ENCODE measurements at places on chromosomes 5 and 9.
A peak's percentile ranks its signal among the peaks of the same experiment; 100 is the strongest.

- ATAC-seq: no peak
These were observed 256.7 kb downstream of the CDH12 start for GRCh38 chr5:22596404-22596970.

DNA sequence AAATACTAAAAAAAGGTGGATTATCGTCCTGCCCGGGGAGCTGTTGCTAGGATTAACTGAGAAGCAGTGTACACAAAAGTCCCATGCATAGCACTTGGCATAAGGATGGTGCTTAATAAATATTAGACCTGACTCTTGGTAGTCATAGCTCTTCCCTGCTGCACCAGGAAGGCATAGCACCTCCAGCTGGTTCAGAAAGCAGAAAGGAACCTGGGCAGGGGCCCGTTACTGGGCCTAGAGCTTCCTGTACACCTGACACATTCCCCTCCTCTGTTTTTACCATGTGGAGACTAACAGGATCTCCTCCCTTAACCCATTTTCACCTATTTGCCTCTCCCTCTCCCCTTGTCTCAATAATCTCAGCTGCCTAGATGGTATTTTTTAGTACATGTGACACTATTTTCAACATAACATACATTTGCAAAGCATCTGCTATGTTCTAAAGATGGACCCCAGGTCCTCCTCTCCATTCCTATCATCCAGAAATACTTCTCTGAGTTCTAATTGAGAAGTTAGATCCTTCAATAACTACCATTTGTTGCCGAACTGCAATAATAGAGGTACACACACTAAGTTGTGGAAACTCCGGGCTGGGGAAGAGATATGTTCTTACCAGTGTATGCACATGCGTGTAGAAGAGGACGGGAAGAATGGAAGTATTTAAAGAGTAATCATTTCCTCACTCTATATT, 3.2 kb upstream of the ANP32B start:
- no peak for ATAC-seq

DNA sequence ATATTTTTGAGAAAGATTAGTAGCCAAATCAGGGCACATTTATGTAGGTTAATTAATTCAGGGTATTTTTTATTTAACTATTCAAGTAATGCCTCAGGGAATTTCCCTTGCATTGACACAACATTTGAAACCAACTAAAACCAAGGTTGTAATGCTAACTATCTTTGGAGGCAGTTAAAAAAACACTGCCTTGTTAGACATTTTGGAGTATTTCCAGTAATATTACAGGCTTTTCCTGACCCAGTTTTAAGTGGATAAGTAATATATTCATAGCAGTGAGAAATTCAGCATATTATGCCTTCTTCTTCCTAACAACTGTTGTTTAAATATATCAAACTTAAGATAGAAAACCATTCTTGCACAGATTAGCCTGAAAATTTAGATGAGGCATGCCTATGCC, 175.1 kb downstream of the TMC1 start:
- no peak for ATAC-seq

GRCh38 chr9:33320568-33321261, 30.4 kb downstream of the NFX1 start:
- no peak for ATAC-seq

DNA sequence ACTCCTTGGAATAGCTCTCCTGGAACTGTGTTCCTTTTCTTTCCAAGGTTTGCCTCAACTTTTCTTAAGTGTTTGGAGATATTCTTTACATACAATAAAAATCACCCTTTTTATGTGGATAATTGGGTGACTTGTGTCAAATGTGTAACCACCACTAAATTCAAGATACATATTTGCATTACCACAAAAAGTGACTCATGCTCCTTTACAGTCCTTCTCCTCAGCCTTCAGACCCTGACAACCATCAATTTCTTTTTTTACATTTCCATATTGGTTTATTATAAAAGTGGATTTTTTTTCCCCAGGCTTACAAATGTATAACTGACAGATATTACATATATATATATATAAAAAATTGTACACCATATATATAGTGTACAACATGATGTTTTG, 372.0 kb upstream of the KCNN2 start:
- no peak for ATAC-seq

DNA sequence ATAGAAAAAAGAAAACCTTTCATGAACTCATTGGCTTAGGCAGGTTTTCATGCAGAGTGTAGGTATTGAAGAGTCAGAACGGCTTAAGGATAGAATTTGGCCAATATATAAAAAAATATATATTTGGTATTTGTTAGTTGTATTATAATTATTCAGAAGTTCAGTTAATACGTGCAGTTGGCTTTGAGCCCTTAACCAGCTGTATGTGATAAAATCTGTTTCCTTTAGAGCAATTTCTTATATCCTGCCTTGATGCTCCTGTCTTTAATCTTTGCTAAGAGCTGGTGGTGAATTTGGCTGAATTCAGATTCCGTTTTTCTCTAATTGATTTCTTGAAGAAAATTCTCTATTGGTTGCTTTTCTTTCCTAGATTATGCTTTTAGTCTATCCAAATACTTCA, 3.7 kb downstream of the ANXA1 start:
- no peak for ATAC-seq

DNA sequence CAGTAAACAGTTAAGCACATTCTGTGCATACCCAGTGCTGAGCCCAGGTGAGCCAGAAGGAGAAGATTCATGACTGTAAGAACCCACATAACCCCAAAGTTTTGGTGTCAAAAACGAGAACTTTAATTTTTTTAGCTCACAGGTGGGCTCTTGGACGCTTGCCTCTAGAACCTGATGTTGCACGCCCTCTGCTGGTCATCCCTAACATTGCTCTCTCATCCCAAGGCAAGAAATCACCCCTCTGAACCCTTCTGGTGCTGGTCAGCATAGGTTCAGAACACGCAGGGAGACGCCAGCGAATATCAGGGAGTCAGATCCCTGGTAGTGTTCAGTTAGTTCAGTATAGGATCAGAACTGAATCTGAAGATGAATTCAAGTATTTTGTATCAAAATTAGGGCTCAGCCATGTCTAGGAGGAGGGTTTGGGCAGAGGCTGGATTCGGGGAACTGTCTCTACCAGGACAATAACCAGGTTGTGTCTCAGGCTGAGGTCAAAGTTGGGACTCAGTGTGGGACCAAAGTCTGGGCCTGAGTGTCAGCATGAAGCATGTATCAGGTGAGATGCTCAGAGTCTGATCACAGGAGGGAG, 4.1 kb upstream of the DNAJB5 start:
- no peak for ATAC-seq

DNA sequence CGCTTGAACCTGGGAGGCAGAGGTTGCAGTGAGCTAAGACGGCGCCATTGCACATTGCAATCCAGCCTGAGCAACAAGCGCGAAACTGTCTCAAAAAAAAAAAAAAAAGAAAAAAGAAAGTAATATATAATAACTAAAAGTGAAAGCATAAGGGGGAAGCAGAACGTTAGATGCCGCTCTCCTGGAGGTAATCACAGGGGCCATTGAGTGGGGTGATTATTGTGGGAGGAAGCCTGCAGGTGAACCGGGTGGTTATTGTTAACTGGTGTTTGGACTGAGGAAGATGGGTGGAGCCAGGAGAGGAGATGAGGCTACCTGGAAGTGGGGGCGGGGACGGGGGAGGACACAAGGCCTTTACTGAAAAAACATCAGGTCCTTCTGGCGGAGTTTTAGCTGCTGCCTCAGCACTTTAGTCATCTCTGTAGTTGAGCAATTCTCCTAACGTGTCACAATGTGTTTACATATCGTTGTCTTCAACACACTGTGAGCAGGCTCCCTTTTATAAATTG, 5.3 kb upstream of the TJP2 start:
- ATAC-seq: no peak

- ATAC-seq: no peak
These were observed 81.4 kb downstream of the EDIL3 start for GRCh38 chr5:84303315-84303714.

GRCh38 chr5:111769541-111769940, 12.5 kb upstream of the NREP start:
- no peak for ATAC-seq

DNA sequence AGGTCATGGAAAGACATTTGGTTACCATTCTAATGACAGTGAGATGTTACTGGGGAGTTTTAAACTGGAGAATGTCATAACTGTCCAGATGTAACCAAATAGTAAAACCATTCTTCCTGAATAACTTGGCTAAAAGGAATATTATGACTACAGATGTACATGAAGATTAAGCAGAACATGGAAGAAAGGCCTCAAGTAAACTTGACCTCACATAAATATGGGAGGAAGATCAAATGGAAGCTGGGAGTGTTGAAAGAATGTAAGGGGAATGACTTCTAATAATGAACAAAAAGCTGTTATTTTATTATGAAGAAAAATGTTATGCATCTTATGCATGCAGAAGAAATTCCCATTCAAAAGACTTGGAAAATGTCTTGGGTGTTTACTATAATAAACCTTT, 107.7 kb upstream of the CDKN2B start:
- no peak for ATAC-seq

- peak; percentile 74 for ATAC-seq
These were observed 808.4 kb downstream of the CDH18 start for GRCh38 chr5:19179571-19179970.

GRCh38 chr5:139711906-139712224, 63.7 kb downstream of the CXXC5 start:
- no peak for ATAC-seq

- no peak for ATAC-seq
These were observed 35.6 kb downstream of the NIM1K start for GRCh38 chr5:43227655-43228054.

DNA sequence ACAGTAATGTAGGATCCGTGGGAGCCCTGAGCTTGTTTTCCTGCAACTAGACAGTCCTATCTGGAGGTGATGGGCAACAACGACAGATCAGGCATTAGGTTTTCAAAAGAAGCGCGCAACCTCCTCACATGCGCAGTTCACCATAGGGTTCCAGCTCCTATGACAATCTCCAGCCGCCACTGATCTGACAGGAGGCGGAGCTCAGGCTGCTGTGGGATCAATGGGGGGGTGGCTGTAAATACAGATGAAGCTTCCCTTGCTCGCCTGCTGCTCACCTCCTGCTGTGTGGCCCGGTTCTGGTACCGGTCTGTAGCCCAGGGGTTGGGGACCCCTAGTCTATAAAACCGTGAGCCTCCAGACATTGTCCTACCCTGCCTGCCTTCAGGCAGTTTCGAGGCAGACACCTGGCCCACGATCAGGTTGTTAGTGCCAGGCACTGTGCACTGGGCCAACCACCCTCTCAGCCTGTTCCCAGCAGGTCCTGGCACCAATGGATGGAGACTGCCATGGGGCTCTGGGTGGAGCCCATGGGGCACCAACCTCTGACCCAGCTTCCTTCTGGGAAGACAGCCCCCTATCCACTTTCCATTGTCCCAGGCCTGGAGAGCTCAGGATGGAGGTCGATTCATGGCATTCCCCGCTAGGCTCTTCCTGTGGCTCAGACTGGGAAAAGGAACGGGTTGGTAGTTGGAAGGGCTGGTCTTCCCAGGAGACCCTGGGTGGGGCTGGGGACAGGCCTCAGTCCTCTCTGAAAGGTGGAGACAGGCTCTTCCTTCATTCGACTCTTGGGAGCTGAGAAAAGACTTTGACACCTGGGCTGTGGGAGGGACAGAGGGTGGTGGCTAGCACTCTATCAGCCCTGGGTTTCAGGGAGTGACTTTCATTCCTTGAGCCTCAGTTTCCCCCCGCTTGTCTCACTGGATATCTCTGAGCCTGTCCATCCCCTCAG, 1.7 kb downstream of the ENDOG start:
- peak; percentile 38 for ATAC-seq

GRCh38 chr5:172488221-172488620, 33.9 kb upstream of the SH3PXD2B start:
- no peak for ATAC-seq

DNA sequence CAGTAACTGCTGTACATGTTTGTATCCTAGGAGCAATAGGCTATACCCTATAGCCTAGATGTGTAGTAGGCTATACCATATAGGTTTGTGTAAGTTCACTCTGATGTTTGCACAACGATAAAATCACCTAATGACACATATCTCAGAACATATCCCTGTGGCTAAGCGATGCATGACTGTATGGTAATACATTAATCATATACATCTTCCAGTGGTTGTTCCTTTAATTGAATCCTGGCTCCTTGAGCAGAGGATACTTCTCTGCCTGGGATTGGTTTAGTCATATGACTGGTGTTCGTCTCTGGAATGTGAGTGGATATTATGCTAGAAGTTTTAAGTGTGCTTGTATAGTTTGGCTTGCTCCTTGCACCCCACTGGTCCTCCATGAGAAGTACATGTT, 425.8 kb downstream of the MAN2A1 start:
- ATAC-seq: no peak

GRCh38 chr5:150078802-150079689, 7.3 kb downstream of the CSF1R start:
- ATAC-seq: no peak

DNA sequence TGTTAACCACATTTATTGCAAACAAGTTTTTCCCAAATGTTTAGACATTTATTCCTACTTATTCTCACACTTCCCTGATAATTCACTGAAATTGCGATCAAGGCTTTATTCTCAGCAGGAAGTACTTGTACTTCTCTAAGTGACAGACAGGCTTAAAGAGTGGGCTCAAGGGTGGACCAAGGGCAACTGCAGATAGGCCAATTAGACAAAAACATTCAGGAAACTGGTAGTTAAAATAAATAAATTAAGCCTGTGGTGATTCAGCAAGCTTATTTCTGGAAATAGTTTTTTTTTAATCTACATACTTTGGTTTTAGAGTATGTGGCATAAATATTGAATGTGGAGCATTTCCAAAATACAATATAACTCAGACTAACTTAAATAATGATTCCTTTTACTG, 136.1 kb downstream of the UGCG start:
- no peak for ATAC-seq

GRCh38 chr5:71862507-71863060, 143.5 kb downstream of the CARTPT start:
- ATAC-seq: no peak

Measured in motor neuron (in vitro differentiated cells).